Brain (organoid and tissue), 16 donors: ENCODE measurements at places on chromosomes 5 and 9.

DNA sequence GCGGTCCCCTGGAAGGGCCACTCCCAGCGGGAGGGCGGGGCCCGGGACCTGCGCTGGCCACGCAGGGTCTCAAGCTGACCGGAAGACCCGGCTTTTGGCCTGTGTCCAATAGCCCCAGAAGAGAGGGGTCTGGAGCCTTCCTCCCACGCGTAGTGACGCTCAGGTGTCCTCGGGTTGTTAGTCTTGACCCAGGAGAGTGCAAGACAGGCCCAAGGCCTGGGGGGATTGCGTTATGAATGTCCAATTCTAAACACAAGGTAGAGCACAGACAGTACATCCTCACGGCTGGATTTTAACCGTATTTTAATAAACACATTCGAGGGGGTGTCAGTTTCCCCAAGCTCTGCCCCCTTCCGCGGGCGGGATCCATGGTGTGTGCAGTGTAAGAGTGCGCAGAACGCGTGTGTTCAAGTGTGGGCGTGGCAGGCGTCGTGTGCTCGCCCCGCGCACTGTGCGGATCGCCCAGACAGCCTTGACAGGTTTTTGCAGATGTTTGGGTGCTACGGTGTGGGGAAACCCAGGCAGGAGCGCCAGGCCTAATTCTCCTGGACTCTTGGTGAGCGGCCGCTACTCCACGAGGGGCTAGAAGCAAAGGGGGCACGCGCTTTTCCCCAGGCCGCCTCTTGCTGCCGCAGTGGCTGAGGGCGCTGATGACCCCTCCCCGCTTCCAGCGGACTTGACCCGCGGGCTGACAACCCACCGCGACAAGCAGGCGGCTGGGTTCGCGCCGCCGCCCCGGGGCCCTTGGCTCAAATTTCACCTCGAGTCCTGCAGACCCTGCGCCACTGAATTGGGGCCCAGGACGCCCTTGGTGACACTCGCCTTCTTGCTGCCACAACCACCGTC is 6.1 kb upstream of the DMRT3 start:
- peak; percentile 4 for DNase-seq

- DNase-seq: no peak
Observed at GRCh38 chr9:114349713-114350480, 20.2 kb downstream of the ORM2 start.

DNA sequence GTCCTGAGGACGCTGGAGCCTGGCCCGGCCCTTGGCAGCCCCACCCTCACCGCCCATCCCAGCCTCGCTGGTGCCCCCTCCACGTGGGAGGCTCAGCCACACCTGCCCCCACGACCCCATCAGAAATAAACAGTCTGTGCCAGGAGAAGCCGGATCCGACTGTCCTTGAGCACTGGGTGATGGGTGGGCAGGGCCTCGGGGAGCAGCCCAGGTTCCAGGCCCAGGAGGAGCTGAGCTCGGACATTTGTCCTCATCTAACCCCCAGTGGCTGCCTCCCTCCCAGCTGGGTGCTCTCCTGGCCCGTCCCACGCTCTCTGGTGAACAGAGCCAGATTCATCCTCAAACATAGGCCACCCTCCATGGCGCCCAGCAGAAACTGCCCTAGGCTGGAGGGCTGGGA is 4.6 kb upstream of the PTGDS start:
- no peak for DNase-seq

- no peak for DNase-seq
Observed at GRCh38 chr5:69335341-69335935, 2.8 kb upstream of the CCDC125 start.

DNA sequence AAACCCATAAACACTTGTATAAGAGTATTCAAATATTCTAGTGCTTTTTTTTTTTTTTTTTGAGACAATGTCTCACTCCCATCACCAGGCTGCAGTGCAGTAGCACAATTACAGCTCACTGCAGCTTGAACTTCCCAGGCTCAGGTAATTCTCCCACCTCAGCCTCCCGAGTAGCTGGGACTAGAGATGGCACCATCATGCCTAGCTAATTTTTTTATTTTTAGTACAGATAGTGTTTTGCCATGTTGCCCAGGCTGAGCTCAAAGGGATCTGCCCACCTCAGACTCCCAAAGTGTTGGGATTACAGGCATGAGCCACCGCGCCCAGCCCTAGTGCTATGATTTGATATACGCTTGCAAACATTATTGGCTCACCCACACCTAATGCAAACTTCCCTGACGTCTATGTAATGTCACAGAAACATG is 11.8 kb downstream of the IL6ST start:
- peak; percentile 27 for DNase-seq

- no peak for DNase-seq
Observed at GRCh38 chr5:17896605-17897004, 262.3 kb downstream of the TAF11L14 start.

GRCh38 chr5:98656796-98657195 is 116.7 kb upstream of the RGMB start:
- peak; percentile 61 for DNase-seq

GRCh38 chr5:178207183-178207916 is 3.0 kb downstream of the HNRNPAB start:
- no peak for DNase-seq

DNA sequence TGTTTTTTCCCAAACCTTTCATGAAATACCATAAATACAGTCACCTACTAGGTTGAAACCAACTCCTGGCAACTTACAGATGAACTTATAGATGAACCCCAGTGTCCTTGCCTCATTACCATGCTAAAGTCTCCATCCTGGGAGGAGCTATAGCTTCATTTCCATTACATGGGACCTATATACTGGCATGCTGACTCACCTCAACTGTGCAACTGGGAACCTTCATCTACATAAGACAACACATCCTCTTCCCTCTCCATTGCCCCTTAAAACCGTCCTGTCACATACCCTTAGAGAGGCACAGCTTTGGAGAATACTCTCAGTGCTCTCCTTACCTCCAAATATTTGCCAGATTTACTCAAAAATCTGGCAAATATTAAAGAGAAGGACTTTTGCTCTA is 638.3 kb downstream of the HTR1A start:
- DNase-seq: no peak

DNA sequence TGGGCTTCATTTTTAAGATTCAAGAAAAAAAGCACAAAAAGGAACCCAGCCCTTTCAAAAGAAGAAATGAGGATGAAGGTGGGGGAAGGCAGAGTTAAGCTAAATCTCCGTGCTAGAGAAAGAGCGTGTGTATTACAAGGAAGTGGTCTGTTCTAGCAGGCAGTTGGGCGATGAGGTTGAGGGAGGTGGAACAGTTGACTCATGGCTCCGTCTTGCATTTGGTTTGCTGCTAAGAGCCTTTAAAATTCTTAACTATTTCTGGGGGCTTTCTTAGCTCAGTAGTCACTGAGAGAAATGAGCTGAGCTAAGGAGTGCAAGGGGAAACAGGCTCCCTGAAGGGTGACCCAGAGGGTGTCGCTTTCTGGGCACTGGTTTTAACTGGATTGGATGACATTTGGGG is 117.4 kb downstream of the GCNT1 start:
- no peak for DNase-seq

DNA sequence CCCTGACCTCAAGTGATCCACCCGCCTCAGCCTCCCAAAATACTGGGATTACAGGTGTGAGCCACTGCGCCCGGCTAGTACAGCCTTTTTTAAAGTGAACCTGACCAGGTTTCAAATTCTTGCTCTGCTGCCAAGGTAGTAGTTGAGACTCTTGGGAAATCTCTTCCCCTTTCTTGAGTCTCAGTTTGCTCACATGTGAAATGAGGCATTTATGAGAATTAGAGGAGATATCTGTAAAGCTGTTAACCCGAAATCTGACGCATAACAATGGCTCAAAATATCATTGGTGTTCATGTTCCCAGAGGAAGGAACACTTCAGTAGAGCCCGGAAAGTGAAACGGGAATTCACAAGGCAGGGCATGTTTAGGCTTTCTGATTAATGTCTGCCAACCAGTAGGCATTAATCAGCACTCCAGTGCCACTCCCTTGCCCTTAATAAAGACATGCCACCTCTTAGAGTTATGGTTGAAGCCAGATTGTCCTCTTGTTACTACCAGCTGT is 1.5 kb downstream of the ARPC5L start:
- DNase-seq: no peak

- no peak for DNase-seq
Observed at GRCh38 chr5:156667616-156668015, 182.5 kb upstream of the PPP1R2B start.

GRCh38 chr5:24539613-24540012 is 105.2 kb downstream of the CDH10 start:
- DNase-seq: peak; percentile 40

GRCh38 chr9:98109052-98109451 is 10.0 kb downstream of the TRIM14 start:
- DNase-seq: no peak

GRCh38 chr5:158805195-158805594 is 294.5 kb downstream of the EBF1 start:
- peak; percentile 55 for DNase-seq

DNA sequence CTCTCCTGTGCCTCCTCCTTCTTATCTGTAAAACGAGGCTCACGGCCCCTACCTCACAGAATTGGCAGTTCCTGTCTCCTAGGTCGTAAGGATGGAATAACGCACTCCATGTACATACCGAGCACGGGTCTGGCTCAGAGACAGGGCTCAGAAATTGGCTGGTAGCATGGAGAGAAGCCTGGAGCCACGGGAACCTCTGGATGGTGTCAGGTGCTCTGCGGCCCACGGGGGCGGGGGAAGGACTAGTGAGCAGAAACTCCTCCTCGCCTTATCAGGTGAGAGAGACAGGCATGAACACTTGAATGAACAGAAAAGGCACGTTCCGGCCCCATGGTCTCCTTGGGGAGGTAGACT is 15.4 kb upstream of the C5orf47 start:
- no peak for DNase-seq

GRCh38 chr9:2745560-2746380 is 28.5 kb downstream of the KCNV2 start:
- DNase-seq: peak; percentile 90

- DNase-seq: no peak
Observed at GRCh38 chr5:170648541-170648940, 135.0 kb upstream of the GABRP start.

DNA sequence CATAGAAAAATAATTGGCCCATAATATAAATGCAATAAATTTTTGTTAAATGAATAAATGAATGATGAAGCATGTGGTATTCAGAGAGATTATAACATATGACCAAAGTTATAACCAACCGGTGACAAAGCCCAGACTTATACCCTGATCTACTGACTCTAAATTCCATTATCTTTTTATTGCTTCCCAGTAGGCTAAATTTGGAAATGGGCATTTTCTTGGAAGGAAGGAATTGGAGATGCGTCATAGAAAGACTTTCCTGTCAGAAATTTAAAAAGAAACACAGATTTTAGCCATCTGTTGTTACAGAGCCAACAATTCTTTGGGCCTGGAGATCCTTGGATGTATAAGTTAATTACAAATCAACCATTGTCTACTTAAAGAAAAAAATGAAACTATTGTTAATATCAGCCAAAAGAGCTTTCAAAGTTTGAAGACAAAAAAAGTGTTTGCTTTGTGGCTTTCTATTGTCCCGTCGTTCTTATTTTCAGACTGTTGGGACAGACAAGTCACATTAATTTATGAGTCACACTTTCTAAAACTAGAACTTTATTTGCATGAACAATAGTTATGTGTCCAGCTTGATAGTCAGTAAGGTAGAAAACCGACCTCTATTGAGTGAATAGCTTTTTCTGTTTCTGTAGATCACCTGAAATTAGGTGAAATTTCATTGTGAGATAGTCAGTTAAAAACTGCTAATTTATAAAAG is 428.7 kb downstream of the GABRG2 start:
- peak; percentile 8 for DNase-seq

DNA sequence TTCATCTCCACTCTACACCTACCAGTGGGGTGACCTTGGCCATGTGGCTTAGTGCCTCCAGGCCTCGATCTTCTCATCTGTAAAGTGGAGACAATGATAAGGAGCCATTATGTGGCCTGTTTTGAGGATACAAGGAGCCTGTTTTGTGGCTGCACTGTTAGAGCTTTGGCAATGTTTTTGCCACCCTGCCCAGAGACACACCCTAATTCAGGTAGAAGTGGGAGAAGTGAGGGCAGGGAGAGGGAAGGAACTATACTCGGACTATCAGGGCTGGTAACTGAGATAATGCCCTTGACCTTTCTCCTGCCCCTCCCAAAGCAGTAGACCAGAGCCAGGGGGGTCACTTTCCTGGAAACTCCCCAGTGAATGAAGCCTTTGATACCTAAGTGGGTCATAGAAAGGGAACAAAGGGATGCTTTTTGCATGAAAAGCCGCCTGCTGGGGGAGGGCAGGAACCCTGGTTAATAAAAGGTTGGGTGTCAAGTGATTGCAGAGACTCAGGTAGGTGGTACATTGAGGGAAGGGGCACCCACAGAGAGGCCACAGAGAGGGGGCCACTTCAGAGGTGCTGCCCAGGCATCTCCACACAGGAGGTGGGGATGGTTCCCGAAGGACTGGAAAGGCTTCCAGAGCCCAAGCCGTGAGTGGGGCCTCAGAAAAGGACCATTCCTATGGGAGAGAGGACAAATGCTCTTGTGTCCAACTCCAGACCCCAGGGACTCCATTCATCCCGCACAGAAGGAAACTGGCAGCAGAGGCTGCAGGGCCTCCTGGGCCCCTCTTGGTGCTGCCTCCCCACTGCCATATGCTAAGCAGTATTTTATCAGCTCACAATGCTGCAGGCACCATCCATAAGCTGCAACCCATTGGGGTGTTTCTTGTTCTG is 42.3 kb upstream of the VDAC1 start:
- DNase-seq: no peak

DNA sequence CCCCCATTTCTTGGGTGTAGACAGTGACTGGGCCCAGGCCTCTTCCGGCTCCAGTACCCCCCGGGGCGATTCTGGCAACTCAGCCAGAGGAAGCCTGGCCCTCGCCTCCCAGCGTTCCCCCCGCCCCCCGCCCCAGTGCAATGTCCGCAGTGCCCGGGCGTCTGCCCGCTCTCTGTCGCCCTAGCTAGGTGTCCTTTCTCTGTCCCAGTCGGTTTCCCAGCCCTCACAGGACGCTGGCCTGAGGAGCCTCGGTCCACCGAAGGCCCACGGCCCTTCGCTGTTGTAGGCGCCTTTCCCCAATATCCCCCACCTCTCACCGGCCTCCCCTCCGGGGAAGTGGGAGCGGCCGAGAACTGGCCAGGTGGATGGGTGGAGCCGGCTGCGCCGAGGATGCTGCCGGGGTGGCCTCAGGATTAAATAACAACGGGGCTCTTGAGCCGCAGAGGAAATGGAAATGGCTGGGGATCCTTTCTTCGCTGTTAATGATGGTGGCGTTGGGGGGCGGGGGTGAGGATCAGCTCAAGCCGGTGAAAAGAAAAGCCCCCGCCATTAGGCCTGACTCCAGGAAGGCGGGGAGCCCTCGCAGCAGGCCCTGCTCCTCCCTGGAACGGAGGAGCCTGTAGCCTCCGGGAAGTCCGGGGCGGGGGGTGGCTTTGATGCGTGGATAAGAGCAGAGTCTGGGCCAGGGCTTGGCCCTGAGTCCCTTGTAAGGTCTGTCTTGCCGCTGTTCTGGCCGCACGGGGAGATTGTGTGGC is 1.1 kb upstream of the SPRY4 start:
- peak; percentile 78 for DNase-seq

- DNase-seq: no peak
Observed at GRCh38 chr5:110371725-110372041, 354.8 kb downstream of the TMEM232 start.

- DNase-seq: no peak
Observed at GRCh38 chr5:156522651-156523529, 195.9 kb downstream of the SGCD start.
